Kidney epithelial cell (primary cell): ENCODE measurements at places on chromosomes 12 and 14.

- no peak for DNase-seq
These were observed 61.1 kb downstream of the NCOR2 start for GRCh38 chr12:124506145-124506831.

GRCh38 chr12:131942671-131943070 is 7.1 kb upstream of the EP400 start:
- DNase-seq, result no peak

DNA sequence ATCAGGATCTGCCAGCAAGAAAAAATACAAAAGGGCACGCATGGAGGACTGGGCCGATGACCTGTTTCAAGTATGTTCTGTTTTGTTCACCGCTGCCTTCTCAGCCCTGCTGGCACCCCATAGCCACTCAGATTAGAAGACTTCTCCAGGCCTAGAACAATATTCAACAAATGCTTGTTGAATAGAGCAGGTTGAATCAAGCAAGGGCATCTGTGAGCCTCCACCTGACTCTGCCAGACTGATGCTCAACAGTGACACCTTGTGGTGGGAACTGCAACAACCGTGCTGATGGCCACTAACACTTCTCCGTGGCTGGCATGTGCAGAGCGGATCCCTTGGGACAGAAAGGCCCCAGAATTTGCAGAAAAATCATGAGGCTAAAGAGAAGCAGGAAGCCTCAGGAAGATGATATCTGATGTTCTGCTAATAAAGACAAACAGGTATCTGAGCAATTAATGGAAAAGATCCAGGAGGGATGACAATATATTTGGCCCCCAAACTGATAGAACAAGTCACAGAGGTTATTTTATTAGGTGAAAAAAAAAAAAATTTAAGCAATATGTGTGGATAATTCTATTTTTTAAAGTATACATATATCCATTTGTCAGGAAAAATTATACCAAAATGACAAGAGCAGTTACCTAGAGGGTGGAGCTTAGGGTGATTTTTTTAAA is 114.3 kb downstream of the KSR2 start:
- DNase-seq, result no peak

DNA sequence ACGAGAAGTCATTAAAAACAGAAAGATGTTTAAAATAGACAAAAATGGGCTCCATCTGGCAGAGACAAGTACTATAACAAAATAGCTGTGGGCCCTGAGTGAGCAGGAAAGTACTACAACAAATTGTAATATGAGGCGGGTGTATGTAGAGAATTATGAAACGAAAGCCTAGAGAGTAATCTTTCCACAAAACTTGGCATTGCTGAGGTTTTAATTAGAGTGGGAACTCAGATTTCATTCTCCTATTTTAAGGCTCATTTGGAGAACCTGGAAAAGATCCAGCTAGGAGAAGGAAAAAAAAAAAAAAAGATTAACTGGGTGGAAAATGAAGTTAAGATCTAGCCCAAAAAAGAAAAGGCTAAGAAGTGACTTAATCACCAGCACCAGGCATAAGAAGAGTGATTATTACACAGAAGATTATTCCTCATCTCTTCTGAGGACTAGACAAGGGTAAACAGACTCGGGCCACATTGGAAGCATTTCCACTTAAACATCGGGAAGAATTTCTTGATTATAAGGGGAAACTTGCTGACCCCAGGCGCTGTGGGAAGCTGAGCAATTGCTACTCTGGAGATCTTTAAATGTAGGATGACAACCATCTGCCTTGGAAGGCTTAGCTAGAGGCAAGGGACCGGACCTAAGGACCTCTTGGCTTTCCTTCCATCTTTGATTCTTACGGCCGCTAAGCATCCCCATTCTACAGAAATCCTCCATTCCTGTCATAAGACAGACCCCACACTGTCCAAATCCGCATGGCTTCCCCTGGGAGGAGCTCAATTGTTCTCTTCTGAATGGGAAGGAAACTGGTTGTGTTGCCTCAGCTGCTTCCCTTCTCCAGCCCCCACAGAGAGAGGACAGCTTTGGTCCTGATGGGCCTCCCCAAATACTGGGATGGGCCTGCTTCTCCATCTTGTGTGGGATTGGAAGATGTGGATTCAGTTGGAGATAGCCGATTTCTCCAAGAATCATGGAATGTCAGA is 40.6 kb downstream of the IGF1 start:
- no peak for DNase-seq

- no peak for DNase-seq
These were observed 15.1 kb upstream of the DUSP16 start for GRCh38 chr12:12577786-12578185.

DNA sequence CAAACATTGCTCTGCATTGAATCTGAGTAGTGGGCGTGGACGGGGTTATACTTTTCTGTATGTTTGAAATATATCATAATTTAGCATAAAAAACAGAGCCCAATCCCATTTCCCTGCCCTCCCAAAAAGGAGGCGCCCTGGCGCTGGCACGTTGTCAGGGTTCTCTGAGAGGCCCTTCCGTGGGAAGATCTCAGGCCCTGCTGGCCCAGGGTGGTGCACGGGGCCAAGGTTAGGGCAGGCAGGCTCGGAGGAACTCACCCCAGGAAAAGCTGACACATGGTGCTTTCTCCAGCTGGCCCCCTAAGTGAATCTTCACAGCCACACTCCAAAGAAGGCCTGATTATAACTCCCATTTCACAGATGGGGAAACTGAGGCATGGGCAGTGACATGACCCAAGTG is 17.2 kb downstream of the DIO3 start:
- DNase-seq, result no peak

- DNase-seq, result no peak
These were observed 490.8 kb downstream of the VRK1 start for GRCh38 chr14:97287956-97288355.

- DNase-seq, result no peak
These were observed 270.4 kb upstream of the RTL1 start for GRCh38 chr14:101173698-101174521.

DNA sequence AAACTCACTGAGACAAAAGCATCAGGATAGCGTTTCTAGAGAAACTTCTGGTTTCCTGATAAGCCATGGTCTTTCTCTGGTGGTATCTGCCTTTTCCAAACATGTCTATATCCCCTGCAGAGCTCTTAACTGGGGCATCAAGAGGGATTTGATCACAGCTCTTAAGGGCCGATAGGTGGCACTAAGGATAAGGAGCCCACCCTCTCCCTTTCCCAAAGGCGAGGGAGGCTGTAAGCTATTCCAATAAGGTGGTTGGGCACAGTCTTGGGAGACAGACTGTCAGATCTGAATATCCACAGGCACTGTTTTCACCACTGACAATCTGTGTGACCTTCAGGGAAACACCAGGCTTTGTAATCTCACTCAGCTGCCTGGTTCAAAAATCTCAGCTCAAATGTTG is 206.0 kb downstream of the ADGRD1 start:
- no peak for DNase-seq

GRCh38 chr14:54600717-54601109 is 33.8 kb downstream of the SAMD4A start:
- no peak for DNase-seq

DNA sequence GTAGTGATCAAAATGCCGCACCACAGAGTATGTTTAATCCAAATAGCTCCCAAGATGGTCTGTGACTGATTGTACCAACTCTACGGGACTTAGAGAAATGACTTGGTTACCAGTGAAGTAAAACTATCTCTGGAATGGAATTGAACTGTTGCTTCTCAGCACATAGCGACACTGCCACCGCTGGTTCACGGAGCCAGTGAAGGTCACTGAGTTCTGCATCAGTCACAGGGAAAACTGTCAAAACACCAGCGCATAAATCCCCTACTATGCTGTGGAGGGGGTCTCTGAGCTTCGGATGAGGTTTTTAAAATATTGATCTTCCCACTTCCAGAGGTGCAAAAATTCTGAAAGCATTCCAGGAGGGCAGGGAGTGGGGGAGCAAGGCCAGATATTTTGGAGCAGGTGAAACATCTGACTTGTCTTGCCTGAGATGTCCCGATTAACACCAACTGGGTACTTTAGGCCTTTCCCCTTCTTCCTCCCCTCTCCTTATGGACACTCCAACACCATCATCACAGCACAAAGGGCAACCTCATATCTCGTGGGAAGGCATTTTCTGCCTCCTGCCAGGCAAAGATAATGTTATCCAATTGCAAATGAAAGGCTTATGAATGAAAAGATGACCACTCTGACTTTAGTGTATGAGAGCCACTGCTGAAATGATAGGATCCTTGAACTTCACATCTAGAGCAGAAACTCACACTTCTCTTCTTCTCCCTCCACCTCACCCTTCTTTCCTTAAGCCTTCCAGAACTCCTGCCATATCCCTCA is 2.0 kb upstream of the PLXNC1 start:
- DNase-seq, result no peak

GRCh38 chr14:69289811-69290520 is 30.0 kb downstream of the GALNT16 start:
- no peak for DNase-seq

GRCh38 chr12:126019385-126019784 is 954.1 kb downstream of the AACS start:
- no peak for DNase-seq

DNA sequence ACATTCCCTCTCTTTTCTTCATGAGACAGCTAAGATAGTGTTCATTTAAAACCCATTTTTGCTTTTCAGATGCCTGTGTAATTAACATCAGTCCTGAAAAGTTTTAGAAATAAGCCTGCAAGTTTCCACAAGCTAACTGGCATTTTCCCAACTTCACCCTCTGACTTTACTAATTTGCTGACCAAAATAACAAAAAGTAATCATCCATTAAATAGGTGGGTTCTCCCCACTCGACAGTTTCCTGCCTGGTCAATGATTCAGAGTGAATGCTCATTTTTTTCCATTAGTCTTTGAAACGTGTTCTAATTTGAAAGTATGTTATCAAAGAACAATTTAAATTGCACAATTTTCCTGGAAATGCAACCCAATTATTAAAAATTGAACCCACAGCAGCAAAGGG is 23.6 kb downstream of the NELL2 start:
- peak; percentile 7 for DNase-seq

DNA sequence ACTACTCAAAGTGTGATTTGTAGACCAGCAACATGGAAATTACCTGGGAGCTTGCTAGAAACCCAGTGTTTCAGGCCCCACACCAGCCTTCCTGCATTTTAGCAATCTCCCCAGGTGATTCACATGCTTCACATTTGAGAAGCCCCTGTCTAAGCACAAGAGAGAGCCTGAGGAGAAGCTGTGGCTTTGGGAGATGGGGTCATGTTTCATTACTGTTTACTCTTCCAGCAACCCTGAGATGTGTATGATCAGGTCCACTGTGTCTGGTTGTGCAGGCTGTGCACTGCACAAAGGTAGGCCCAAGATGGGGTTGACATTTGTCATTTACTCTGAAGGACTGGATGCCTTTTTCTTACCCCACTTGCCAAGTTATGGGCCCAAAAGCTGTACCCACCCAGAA is 190.1 kb downstream of the SLC41A2 start:
- no peak for DNase-seq

DNA sequence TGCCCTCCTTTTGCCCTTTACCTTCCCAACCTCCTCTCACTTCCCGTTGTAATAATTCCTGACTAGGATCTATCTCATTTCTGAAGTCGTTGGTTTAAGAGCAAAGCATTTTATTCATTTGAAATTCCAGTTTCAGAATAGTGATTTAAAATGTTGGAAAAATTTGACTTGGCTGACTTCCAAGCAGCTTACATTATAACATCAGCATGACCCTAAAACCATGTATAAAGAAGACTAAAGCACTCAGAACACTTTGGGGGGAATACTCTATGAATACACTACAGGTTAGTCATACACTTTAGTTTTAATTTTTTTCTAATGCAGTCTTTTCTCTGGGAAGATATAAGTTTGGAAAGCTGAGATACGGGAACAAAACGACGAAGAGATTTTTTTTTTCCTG is 161.1 kb downstream of the BTG1 start:
- DNase-seq, result no peak

DNA sequence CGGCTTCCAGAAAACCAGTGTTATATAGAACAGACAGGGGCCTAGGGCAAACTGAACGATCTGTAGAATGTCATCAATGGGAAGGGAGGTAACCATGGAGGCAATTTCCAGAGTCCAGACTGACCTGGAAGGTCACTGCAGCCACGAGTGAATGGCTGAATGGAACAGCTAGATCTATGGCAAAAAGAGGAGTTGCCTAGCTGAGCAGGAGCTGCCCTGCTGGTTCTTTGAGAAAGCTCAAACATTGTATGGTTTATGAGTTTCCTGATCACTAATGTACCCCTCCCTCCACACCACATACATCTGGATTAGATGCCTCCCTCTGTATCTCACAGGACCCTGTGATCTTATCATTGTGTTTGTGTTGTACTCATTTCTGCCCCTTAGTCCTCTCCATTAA is 1.0 kb upstream of the RERG start:
- no peak for DNase-seq

DNA sequence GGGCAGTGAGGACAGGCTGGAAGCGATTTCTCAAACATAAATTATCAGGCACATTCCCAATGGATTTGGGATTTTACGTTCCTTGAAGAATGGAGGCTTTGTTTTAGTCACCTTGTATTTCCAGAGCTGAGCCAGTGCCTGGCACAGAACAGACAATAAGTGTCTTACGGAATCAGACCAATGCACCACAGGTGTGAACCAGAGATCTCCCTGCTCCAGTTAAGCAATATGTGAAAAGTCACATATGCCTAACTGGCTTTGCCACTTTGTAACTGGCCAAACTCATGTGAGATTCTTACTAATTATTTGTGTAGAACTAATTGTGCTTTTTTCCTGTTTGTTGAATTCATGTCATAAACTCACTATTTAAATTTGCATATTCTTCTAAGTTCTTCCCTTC is 130.4 kb downstream of the KCNH5 start:
- no peak for DNase-seq

GRCh38 chr12:113201187-113202177 is 16.0 kb downstream of the RITA1 start:
- DNase-seq, result no peak
